Stimulated activated CD4-positive, alpha-beta T cell treated with anti-CD3 and anti-CD28 coated beads, Interleukin-15, amount 100 ng/mL, for 1 hour (primary cell): ENCODE measurements at places on chromosomes 4 and X.

GRCh38 chrX:129634541-129634940 lies 20.2 kb downstream of the APLN start:
- no peak for DNase-seq

DNA sequence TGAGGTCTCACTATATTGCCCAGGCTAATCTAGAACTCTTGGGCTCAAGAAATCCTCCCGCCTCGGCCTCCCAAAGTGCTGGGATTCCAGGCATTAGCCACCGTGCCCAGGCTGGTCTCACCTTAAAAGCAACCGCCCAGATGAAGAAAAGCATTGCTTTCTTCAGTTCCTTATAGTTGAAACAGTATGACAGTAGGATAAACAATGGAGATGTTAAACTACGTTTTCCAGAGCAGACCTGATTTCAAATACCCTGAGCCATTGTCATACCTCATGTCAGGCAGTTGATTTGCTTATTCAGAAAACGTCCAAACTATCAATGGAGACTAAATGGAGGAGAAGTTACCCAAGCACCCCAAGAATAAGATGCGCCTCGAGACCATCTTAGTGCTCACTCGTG lies 26.3 kb upstream of the TMEM131L start:
- no peak for DNase-seq

DNA sequence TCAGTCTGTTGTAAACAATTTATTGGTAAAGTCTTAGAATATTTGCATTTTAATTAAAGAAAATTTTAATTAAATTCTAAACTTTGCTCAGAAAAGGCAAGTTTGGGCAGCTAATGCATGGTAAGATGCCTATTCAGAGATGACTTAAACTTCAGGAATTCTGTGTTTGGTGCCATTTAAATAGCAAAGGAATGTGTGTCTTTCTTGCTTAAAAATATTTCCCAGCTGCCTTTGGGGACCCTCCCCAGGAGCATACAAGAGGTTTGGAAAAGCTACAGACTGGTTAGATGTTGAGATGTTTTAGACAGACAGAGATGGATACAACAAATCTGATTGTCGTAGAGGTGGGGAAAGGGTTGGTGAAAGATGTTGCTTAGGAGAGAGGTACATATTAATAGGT lies 36.5 kb downstream of the AFF2 start:
- DNase-seq, result no peak

DNA sequence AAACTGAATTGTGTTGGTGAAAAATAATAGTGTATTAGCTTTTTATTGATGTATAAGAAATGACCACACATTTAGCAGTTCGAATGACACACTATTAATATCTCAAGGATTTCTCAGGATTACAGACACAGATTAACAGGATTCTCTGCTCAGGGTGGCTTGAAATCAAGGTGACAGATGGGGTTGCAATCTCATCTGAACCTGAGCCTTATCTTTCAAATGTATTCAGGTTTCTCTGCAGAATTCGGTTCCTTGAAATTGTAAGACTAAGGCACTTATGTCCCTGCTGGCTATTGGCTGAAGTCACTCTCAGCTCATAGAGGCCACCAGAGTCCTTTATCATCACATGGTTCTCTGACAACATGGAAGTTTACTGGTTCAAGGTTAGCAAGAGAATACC lies 1780.1 kb downstream of the ARAP2 start:
- DNase-seq, result no peak

GRCh38 chrX:20144491-20144890 lies 2.9 kb upstream of the EIF1AX start:
- DNase-seq, result no peak

GRCh38 chrX:97027384-97027922 lies 143.7 kb downstream of the RPA4 start:
- DNase-seq, result no peak

GRCh38 chr4:16503421-16504100 lies 277.3 kb upstream of the TAPT1 start:
- no peak for DNase-seq

DNA sequence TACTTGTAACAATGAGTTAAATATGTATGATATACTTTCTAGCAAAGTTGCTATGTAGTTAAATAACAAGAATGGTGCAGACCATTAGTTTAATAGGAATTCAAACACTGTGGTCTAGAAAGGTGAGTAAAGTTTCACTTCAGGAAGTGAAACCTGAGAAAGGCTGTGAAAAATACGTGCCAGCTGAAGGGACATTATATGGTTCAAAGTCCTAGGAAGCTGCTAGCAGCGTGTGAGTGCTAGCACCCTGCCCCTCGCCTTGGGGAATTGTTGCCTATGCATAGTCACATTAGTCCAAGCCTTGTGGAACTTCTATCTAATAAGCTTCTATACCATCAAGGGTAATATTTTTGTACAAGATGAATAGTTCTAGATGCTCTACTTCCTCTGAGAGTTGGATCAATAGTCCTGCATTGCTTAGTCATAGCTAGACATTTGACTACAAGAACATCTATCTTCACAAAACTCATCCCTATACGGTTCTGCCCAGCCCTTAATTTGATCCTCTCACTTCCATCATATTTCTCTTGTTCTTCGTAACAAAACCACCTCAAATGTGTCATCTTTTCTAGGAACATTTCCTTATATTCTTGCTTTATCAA lies 45.8 kb upstream of the ARSJ start:
- DNase-seq, result no peak

DNA sequence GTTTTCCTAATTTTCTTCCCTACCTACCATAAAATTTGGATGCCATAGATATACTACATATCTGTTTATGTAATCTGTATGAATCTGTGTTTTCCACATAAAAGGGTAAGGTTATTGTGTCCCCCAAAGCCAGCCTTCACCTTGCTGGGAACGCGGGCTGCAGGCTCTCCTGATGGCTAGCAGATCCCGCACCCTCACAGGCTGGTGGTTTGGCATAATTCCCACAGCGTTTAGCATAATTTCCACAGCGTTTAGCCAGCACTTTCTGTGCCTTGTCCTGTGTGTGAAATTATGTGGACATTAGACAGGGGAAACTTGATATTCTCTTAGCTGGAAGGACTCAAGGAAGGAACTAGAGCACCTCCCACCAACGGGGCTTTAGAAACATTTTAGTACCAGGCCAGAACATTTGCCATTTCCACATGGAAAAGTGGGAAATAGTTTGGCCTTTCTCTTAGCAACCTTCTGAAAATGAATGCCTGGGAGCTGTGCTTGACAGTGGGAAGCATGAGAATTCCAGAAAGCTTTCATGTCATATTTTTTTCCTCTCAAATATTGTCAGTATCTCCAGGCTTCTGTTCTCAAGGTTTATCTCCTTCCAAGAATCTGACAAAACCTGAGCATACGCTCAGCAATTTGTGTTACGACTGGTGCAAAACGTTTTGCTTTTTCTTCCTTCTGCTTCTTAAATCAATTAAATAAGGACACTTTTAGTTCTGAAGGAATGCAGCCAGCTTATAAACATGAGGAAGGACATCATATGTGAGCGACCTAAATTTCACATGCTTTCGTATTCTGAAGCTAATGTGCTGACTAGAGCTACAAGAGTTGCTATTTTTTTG lies 67.9 kb downstream of the STK32B start:
- DNase-seq, result no peak
